ENCODE measurements at places on chromosomes 12 and 14.

DNA sequence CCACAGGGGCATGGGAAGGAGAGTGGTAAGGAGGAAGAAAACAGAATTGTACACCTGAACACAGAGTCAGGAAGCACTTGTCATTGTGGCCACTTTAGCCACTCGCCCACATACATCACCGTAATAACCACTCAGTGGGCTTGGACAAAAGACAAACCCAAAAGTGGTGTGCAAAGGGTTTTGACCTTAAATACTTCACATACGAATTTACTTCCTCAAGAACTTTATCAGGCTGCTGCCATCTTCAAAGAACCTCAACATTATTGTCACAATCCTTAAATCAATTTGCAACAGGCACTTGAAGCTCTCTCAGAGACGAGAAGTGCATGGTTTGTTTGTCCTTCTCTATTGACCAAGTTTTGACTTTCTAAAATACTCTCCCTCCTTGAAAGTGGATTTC, 187.3 kb upstream of the EGLN3 start:
- no peak for DNase-seq

GRCh38 chr14:104647467-104648043, 41.9 kb upstream of the INF2 start:
- no peak for DNase-seq

DNA sequence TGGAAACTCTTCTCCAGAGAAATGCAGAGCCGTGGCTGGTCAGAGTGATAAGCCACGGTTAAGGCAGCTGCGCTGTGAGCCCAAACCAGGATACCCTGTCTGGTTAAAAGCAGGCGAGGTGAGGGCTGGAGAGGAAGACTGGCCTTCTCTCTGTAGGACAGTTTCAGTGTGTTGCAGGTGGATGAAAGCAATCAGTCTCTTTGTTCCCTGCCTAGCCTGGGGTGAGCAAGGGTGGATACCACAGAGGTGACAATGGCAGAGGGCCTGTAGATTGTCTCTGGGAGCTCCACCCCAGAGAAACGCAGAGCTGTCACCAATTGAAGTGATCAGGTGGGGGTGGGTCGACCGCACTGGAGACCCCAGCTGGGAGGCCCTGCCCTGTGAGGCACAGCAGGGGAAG, 621.9 kb downstream of the LRFN5 start:
- no peak for DNase-seq

- no peak for DNase-seq
Measured at GRCh38 chr14:26330982-26331381, 266.9 kb downstream of the NOVA1 start.

GRCh38 chr14:101335061-101335661, 226.1 kb upstream of the DIO3 start:
- no peak for DNase-seq

DNA sequence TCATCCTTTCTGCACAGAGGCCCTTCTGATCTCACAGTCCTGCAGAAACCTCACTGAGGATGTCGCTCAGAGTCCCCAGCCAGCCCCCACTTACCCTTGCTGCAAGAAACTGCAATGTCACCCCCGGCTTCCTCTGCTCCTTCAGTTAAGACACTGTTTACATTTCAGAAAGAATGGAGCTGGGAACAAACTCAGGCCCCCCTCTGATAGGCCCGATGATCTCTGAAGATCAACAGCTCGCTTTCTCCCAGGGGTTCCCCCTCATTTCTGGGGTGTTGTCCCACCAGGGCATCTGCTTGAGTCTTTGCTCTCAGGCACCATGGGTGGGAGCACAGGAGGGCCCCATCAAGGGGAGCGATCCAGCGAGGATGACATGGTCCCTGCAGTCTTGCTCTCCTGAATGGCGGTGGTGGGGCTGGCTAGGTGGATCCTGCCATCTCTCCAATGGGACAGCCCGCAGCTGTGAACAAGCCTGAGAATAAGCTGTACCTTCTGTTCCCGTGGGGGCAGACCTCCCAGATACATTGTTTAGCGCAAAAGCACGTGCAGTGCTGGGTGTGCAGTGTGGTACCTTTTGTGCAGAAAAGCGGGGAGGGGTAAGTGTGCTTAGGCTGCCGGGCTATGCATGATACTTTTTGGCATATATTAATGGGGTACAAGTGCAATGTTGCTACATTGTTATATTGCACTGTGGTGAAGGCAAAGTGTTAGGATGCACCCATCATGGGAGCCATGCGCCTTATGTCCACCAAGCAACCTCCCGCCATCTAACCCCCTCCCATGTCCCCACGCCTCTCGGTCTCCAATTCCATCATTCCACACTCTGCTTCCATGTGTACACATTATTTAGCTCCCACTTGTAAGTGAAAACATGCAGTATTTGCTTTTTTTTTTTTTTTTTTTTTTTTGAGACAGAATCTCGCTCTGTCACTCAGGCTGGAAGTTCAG, 6.7 kb upstream of the NCOR2 start:
- DNase-seq, result no peak

DNA sequence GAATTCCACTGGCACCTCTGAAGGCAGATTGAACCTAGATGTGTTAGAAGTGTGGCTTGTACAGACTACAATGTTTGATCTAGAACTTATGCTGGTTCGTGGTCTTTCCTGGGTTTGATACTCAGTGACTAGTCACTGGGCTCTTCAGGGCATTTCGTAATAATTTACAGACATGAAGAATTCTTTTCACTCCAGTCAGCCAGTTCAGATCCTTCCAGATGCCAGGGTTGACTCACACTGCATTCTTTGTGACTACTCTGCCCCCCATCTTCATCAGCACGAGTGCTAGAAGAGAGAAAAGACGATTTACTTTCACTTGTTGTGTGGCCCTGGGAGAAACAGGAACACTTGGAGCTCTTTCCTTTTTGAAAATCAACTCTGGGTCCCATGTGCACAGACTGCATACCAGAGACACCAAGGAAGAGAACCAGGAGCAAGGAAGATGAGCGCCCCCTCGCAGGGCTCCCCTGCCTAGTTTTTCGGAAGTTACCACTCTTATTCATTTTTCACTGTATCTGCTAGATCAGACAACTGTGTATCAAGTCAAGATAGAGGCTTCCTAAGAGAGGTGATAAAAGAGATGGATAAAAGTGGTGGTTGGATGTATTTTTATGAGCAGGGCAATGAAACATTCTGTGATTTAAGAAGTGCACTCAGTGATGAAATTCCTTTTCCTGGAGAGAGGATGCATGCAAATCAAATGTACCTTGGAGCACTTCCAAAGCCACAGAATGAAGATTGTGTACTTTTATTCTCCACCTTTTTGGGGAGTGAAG, 33.5 kb upstream of the EVL start:
- DNase-seq, result peak; percentile 39

All from C1 segment of cervical spinal cord (tissue), 14 donors.